ENCODE measurements at places on chromosomes 5 and 9.

DNA sequence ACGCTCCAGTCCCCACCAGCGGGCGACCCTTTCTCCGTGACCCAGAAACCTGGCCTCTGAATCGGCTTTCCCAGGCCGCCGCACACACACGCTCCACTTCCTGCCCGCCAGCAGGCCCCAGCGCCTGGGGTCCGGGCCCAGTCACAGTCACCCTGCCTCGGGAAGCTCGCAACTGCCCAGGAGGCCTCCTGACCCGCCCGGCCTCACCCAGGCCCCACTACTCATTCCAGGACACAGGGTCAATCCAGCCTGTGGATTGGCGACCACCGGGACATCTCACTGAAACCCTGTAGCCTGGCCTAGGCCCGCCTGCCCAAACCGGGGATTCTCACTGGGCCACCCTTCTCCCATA is 2.7 kb upstream of the IRX4 start:
- no peak for DNase-seq

DNA sequence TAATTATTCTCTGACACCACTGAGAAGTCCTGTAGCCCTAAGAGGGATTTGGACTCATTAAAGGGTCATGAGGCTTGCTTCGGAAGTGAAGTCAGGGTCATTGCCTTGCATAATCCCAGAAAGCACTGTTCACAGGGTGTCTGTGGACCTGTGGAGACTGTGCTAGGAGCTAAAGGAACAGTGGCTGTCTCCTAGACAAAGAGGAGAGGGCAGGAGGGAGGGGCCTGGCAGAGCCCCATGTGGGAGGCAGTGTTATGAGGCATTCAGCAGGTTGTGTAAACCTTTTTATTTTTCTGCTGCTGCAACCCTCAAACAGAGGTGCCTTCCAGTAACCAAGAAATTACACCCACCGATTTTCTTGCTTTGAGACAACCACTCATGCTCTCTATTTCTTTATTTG is 3.3 kb downstream of the TMEM174 start:
- DNase-seq: no peak

DNA sequence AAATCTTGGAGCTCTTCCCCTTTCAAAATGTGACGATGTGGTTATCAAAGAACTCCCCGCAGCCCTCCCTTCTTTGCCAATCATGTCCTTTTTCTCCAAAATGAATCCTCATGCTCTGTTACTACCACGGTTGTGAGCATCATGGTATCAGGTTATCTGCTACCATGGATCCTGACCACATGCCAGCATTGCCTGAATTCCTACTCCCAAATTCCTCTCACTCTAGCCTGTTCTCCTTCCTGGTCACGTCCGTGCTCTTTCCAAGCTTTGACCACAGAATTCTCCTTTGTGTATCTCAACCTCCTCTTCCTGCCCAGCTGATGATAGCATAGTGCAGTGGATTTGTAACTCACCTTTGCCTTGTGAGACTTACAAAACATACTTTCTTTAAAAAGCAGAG is 59.5 kb upstream of the FBXL7 start:
- DNase-seq: no peak

DNA sequence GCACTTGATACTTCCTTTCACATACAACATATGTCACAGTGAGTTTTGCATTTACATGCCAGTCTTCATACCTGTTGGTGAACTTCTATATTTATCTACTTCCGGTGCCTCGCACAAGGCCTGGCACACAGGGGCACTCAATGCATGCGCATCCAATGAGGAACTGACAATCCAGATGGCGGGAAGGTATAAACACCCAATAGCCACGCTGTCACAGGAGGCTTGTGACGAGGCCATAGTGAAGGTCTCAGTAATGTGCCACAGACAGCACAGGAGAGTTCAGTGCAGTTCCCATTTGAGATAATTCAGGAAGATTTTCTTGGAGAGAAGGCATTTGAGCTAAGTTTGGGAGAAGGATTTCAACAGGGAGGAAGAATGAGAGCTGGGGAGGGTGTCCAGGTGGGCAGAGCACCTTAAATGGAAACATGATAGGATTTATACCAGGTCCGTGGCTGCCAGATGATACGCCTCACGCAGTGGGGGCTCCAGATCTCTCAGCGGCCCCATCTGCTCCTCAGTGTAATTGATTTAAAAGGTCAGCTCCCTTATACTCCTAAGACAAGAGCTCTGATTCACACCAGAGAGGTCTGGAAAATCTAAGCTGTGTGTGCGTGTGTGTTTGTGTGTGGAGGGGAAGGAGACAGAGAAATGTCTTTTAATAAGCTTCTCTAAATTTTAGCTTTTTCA is 206.2 kb downstream of the DCP2 start:
- no peak for DNase-seq

GRCh38 chr5:175443514-175444059 is 395 bp downstream of the DRD1 start:
- DNase-seq: no peak

- DNase-seq: no peak
Observed at GRCh38 chr9:34701023-34701768, 8.7 kb downstream of the CCL21 start.

DNA sequence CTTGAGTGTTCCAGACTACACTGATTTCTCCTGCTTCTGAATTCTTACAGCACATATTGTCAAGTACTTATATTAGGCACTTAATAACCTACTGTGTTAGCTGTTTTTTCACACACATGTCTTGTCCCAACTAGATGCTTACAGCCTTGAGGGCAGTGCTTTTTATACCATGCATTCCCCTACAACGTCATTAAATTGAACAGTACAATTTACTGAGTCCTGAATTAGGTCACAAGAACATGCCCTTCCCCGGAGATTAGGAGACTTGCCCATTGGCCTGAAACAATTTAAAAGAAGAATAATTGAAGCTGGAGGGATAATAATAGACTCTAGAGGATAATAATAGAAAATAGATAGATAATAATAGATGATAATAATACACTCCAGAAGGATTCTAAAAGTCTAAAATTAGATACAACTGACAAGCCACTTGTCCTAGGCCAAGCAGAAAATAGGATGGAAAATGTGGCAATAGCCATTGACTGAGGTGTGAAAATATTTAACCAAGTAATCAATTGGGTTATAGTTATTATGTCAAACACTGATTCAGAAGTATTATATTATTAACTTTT is 112.6 kb upstream of the SLC12A2 start:
- no peak for DNase-seq

DNA sequence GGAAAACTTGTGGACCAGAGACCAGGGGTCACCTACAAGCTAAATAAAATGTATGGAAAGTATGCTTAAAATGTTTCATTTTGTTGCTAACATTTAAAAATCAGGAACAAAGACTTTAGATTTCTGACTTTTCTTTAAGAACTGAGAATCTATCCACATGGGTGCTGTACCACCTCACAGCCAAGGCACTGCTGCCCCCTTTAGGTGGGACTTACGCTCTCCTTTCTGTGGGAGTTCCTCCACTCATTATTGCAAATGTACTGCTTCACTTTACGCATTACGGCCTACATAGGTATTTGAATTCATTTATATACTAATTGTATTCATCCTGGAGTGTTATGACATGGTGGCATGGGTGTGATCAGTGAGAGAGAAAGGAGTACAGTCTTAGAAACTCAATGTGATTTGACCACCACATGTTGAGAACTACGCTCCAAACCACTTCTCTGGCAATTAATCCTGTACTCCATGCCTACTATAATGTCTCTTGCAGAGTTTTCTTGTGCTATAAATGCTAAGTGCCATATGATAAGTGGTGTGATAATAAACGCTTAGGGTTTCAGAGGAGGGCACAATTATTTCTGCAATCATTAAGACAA is 24.7 kb upstream of the CETN3 start:
- DNase-seq: no peak

GRCh38 chr9:8491563-8491962 is 692.0 kb upstream of the DMAC1 start:
- no peak for DNase-seq

GRCh38 chr9:28967226-28967625 is 1393.9 kb upstream of the C9orf72 start:
- no peak for DNase-seq

DNA sequence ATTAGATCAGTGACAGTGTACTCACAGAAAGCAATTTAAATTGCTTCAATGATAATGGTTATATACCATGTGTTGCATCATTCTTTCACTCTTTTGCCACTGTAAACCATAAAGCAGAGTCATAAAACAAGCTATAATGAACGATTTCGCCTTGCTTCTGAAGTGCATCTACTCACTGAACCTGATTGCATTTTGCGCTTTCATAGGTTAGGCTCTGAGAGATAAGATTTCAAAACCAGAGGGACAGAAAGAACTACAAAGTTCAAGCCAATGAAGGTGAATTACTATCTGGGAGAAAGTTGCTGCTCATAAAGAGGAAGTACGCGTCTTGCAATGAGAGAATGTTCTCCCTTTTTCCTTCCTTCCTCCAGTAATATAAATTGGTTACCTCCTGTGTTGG is 412.7 kb downstream of the CETN3 start:
- DNase-seq: no peak

DNA sequence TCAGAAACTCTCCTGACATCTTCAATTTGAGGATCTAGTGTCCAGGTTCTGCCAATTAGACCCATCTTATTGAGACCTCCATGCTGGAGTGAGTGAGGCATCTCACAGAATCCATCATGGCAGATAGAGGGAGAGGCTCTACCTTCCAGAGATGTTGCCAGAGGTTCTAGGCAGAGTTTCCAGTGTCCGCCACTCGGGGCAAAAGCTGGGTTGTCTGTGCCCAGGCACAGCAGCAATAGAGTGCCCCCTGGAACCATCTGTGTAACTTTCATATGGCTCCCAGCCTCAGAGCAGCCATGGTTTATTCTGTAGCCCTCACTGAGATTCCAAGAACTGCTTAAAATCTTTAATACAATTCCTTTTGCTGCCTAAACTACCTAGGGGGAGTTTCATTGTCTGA is 16.6 kb upstream of the CCDC112 start:
- no peak for DNase-seq

GRCh38 chr5:79002374-79002773 is 17.3 kb upstream of the ARSB start:
- no peak for DNase-seq

GRCh38 chr9:132020820-132021510 is 58.7 kb downstream of the MED27 start:
- DNase-seq: no peak

- no peak for DNase-seq
Observed at GRCh38 chr9:110650991-110651411, 17.6 kb upstream of the MUSK start.

DNA sequence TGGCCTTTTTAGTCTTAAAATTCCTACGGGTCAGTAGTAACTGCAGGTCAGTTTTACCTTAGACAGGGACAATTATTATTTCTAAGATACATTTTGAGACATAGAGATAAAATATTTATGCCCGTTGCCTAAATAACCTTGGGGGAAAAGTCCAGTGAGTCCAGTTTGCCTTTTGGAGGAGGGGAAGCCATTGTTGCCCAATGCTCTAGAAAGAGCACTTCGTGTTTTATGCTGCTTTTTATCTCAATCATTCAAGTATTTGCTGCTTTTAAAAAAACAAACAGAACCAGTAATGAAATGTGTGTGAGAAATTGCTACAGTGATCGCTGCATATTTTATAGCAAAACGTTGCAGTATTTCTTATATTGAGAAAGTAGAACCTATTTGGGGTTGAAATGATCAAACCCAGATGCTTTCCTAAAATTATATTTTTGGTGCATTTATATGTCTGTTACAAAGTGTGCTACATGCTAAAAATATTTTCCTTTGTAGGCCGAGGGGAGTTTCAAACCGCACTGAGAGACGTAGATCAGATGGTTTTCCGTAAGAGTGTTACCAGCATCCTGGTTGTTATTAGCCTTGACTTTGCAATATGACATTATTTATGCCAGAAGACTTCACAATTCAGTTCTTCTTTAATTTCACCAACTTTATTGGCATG is 266.8 kb downstream of the AOPEP start:
- no peak for DNase-seq

GRCh38 chr5:165871291-165871690 is 2365.9 kb downstream of the MAT2B start:
- no peak for DNase-seq

DNA sequence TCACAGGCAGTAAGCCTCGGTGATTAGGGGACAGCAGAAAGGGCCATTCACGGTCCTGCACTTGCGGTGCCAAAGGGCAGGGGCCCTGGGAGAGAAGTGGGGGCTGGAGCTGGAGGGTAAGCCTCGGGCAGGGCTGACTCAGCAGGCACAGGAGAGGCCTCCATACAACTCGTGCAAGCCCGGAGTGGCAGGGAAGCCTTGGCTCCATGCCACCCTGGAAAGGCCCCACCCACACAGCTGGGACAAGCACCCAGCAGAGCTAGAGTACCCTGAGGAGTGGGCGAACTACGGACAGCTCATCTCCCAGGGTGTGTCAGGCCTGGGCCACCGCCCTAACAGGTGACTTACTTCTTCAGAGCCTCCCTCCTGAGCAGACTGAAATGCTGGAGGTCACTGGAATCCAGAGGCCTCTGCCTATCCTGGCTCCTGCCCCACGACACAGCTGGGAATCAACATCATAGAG is 5.6 kb upstream of the CAMK2A start:
- no peak for DNase-seq

DNA sequence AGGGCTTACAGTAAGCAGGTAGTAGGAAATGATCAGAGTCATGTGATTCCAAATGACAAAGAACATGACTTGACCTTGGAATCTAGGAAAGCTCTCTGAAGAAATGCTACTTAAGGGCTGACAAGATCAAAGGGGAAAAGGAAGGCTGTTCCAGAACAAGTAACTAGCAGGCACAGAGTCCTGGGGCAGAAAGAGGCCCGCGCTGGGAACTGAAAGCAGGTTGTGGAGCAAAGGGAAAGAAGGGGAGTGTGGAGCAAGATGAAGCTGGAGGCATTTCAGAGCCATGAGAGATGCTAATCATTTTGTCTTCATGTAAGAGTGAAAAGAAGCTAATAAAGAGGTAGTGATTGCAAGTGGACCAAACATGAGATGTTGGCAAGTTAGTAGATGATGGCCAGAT is 397.5 kb downstream of the DTWD2 start:
- no peak for DNase-seq

- no peak for DNase-seq
Observed at GRCh38 chr9:131744171-131744719, 4.4 kb upstream of the RAPGEF1 start.

GRCh38 chr5:174229514-174230370 is 184.2 kb downstream of the NSG2 start:
- DNase-seq: no peak

DNA sequence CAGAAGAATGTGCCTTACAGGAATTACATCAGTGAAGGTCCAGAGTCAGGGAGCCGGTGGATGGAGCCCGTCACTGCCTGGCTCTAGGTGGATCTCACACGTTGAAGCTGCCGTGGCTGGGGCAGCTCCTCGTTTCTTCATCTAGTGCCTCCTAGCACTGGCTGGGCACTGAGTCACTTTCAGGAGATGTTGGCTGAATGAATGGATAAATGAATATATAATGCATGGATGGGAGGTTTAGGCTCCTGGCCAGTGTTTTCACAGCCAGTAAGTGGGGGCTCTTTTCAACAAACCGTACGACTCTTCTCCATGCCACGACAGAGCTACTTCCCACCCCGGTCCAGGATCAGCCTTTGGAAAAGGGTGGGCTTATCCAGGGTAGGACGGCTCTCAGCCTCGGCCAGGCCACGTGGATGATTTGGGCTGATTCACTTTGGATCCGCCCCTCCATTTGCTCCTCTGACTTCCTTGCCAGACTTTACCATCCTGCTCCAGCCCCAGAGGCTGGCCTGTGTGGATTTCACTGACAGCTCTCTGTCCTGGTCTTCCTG is 1.3 kb upstream of the SH3PXD2B start:
- DNase-seq: no peak

GRCh38 chr9:105969636-105970035 is 275.3 kb downstream of the TMEM38B start:
- DNase-seq: no peak

- DNase-seq: no peak
Observed at GRCh38 chr5:149223081-149223848, 48.4 kb upstream of the AFAP1L1 start.

GRCh38 chr5:143229896-143230675 is 173.4 kb downstream of the NR3C1 start:
- no peak for DNase-seq

Data from GM12864 (cell line).